RCC 7860 (cell line): ENCODE measurements at places on chromosomes 3 and 15.

DNA sequence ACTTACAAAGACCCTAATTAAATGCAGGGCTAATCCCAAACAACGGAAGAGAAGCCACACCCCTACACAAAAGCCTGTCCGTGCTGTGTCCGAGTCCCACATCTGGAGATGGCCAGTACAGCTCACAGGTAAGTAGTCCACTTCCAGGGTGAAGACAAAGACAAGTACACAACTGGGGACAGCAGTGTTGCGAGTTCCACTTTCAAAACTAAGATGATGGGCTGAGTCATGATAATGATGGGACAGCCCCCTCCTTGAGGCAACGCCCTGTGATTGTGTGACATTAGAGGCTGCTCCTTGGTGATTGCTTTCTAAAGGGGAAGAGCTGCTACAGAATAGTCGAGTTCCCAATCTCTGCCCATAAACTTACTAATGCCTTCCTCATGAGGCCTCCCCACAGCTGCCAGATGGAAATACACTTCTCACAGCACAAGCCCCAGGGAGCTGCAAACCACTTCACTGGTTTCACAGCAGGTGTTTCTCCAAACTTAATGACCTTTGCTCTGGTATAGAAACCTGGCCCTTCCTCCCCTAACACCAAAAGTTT is 27.6 kb downstream of the RFT1 start:
- no peak for DNase-seq

- DNase-seq, result no peak
These were observed 11.6 kb downstream of the EAF1 start for GRCh38 chr3:15438983-15439382.

- DNase-seq, result no peak
These were observed 733.5 kb downstream of the NTRK3 start for GRCh38 chr15:87522997-87523396.

DNA sequence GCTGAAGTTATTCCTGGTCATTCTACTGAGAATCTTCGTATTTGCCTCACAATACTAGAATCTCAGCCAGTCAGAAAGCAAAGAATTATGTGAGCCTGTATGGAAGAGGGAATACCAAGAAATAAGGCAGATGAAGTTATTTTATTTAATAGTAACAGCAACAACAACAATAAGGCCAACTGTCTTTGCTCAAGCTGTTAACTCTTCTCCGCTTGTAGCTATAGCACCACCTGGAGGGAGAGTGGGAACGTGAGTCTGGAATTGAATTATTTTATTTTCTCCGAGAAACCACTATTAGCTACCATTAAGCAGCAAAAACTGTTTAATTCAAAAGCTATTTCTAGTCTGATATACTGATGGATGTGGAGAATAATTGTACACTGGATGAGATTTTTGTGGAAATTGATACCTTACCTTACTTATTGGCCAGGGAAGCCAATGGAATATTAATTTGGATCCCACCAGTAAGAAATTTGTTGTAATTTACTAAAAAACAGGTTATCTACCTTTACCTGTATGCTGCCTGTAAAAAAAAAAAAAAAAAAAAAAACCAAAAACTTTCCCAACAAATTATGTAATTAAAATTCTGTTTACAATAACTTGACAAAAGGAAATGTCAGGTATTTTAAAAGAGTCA is 50.1 kb downstream of the CALML4 start:
- no peak for DNase-seq

DNA sequence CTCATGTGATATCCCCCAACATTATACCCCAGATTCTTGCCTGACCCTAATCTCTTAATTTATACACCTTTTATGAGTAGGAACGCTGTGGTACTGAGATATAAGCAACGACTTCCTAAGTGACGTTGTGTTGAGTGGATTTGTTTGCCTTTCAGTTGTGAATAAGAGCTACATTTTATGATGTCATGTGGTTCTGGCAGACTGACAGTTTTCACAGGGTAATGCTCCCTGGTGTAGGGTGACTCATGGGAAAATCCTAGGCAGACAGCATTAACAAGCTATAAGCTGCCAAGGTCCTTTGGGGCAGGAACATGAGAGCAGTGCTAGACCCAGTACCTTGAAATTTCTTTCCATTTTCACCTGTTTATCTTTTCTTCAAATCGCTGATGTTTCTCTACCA is 11.2 kb downstream of the C3orf52 start:
- DNase-seq, result peak; percentile 96

- DNase-seq, result no peak
These were observed 163.3 kb downstream of the AKAP13 start for GRCh38 chr15:85543741-85544155.

GRCh38 chr3:43638594-43639447 is 17.0 kb upstream of the ANO10 start:
- peak; percentile 79 for DNase-seq

DNA sequence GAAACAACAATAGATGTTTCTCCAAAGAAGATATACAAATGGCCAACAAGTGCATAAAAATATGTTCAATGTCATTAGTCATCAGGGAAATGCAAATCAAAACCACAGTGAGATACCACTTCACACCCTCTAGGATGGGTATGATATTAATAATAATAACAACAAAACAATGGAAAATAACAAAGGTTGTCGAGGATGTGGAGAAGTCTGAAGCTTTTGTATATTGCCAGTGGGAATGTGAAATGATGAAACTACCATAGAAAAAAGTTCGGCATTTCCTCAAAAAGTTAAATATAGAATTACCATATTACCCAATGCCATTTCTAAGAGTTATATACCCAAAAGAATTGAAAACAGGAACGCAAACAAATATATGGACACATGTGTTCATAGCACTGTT is 10.8 kb downstream of the BHLHE40 start:
- no peak for DNase-seq
